ENCODE measurements at places on chromosomes 4 and X.

GRCh38 chr4:104494185-104494584 is 509 bp downstream of the CXXC4 start:
- DNase-seq: no peak

DNA sequence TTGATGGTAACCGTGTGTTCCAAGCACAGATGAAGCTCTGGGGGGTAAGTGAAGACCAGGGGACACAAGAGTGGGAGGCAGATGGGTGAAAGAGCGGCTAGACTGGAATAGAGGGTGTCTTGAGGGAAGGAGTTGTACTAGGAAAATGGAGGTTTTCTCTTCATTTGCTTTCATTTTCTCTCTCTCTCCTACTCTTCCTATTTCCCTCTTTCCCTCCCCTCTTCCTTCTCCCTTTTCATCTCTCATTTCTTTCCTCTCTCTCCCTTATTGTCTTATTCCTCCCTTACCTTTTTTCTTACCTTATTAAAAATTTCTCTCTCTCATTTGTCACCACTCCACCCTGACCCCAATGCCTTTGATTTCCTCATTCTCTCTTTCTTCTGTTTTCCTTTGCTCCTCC is 3.0 kb downstream of the ITGB1BP2 start:
- no peak for DNase-seq

- DNase-seq: no peak
Observed at GRCh38 chr4:123599061-123599919, 202.7 kb downstream of the SPRY1 start.

DNA sequence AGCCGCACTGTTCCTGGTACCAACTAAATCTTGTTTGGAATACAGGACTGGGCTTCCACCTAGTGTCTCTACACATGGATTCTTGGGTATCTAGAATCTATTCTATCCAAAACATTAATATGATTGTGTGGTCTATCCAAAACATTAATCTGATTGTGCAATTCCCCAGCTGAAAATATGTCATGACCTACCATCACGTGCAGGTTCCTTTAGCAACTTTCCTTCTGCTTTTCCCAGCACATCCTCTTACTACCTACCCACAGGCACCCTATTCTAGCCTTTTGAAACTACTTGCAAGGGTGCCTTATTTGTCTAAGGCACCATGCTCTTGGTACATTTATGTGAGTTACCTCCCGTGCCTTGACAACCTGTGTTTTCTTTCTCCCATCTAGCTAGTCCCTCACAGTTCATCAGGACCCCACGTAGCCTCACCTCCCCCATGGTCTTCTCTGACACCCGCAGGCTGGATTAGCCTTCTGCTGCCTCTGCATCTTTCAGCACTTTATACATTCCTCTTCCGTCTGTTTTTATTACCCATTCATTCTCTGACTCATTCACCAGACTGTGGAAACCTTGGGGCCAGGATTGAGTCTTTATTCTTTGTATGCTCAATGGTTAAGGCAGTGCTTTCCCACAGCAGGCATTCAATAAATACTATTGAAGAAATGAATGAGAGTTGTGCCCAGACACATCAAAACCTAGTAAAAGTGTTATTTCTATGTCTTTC is 88.8 kb upstream of the FAM9B start:
- no peak for DNase-seq

DNA sequence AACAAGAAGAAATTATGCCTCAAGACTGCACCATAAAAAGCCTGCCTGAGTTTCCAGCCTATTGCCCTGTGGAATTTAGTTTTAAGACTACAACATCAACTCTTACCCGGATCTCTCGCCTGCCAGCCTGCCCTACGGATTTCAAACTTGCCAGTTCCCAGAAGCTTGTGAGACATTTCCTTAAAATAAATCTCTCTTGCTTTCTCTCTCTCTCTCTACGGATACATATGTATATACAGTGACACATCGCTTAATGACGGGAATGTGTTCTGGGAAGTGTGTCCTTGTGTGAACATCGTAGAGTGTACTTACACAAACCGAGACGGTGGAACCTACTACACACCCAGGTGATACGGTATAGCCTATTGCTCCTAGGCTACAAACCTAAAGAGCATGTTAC is 79.5 kb downstream of the CLNK start:
- DNase-seq: no peak

GRCh38 chr4:167177925-167178324 is 56.4 kb downstream of the SPOCK3 start:
- no peak for DNase-seq

- peak; percentile 1 for DNase-seq
Observed at GRCh38 chr4:187668526-187669082, 327.0 kb upstream of the ZFP42 start.

DNA sequence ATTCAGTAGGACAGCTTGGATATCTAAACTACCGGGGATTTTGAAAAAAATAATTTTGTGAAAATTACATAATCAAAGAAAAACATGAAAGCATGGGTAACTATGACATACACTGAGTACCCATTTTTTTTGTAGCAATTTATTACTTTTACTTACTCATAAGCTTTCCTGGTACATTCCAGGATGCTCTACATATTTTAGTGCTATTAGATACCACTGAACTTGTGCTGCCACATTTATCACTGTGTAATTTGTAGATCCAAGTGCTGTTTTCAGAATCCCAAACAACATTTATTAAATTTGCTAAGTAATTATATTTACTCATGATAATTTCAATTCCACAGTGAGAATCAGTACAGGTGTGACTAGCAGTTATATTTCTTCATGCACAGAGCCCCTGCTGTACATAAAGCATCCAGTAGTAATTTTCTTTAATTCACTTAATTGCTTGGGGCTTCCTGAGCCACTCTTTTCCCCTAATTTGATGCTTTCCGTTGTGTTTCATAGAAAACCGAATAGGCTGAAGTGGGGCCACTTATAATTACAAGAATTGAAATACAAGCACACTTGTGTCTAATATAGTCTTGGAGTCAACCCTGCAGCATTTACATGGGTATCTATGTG is 2254.4 kb downstream of the ARAP2 start:
- no peak for DNase-seq

DNA sequence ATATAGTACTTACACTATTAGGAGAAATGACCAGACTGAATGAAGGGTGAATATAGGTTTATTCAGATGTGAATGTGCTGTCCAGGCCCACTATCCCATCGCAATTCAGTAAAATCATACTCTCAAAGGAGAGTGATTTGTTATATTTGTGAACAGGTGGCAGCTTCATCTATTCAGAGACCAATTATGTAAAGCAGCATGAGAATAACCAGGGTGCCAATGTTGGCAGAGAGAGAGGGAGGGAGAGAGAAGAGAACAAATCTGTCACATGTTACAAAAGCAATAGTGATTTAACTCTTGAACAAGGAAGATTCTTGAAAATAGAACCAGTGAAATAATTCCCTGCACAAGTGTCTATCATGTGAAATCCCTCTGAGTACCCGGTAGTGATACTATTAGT is 38.9 kb upstream of the TLL1 start:
- no peak for DNase-seq

DNA sequence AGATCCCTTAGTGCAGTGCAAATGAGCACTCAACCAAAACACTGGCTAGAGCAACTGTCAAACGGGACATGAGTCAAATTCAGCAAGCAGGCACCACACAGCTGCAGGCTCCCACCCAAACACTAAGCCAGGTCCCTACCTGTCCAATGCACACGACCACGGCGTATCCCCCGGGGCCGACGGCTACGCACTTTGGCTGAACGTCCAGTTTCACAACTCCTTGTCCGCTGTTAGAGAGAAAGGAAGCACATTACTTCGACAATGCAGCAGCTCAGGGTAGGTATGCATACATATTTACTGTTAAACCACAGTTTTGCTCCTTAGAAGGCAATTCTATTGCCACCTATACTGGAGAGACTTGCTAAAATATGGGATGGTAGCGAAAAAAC is 35.4 kb downstream of the WDR1 start:
- DNase-seq: no peak

GRCh38 chr4:76757418-76757939 is 140.5 kb downstream of the SOWAHB start:
- no peak for DNase-seq

GRCh38 chr4:3676907-3677747 is 89.1 kb upstream of the ADRA2C start:
- DNase-seq: no peak

GRCh38 chr4:177047070-177047850 is 254.5 kb upstream of the VEGFC start:
- DNase-seq: peak; percentile 72

GRCh38 chr4:4507923-4508322 is 33.9 kb downstream of the STX18 start:
- DNase-seq: no peak

- DNase-seq: no peak
Observed at GRCh38 chrX:10549280-10549679, 71.1 kb downstream of the MID1 start.

GRCh38 chr4:128942607-128943006 is 133.1 kb downstream of the JADE1 start:
- DNase-seq: no peak

DNA sequence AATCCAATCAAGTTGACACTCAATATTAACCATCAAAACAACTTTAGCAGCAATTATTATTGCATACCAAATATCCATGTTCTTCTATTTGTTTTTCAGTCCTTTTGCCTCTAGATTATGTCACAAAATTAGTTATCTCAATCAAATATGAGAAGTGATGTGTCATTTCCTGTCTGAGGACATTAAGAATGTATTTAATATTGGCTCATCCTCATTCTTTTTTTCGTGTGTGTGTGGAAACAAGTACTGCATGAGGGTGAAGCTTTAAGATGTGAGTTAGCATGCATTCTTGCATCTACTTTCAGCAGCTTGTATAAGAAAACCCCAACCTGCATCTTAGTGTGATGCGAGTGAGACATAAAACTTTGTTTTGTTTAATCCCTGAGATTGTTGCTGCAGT is 301.4 kb downstream of the GRIA2 start:
- DNase-seq: no peak

- DNase-seq: no peak
Observed at GRCh38 chr4:172725581-172725980, 443.0 kb upstream of the GALNT7 start.

DNA sequence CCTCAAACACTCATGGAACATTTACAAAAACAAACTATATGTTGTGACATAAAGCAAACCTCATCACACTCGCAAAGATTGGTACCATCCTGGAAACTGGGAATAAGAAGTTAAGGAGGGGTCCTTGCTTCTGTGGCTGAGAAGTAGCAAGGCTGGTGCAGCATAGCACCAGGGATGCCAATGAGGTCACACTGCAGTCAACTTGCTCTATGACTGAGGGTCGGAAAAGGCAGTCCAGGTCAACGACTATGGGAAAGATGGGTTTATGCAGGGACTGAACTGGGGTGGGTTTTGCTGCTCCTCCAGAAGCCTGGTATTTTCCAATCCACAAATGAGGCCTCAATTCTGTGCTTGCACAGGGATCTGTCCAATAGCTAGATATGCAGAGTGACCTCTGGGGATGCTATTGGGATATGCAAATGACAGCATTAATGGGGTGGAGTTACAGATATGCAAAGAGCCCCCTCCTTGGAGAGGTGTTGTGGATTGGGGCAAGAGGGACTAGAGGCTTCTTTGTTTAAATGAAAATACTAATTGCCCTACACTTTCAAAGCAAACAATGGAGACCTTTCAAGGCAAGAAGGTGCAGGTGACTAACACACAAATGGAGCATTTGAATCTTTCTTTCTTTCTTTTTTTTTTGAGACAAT is 7.2 kb upstream of the IL13RA1 start:
- no peak for DNase-seq

DNA sequence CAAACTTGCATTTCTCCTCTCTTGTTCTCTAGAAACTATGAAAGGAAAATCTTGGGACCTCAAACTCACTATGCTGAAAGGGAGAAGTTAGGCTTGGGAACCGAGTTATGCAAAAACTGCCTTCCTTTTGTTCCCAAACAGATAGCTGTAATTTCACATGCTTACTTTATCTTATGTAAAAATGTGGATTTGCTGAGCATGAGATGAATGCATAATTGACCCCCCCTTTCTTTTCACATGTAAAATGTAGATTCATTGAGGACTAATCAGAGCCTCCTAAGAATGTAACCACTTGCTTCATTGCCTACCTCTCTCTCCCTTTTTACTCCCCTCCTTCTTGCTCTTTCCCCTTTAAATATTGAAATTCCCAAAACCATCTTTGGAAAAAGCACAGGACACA is 18.0 kb downstream of the TBC1D9 start:
- DNase-seq: no peak

DNA sequence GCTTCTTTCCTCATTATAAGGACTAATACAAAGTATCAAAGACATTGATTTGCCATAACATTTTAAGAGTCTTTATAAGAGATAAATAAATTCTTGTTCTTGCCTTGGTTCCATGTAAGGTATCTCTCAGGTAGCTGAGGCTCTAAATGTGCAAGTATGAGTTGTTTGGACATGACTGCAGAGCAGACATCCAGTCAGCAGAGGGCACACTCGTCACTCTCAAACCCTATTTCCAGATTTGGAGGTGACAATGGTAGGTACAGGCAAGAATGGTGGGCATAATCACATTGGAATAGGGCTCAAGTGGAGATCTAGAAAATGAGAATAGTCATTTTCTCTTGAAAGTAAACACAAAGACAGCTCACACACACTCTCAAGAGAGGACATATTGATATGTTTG is 133.3 kb upstream of the ZIC3 start:
- peak; percentile 26 for DNase-seq

GRCh38 chr4:10168151-10168550 is 51.6 kb upstream of the WDR1 start:
- no peak for DNase-seq

GRCh38 chrX:46991664-46992063 is 79.4 kb downstream of the JADE3 start:
- DNase-seq: no peak

DNA sequence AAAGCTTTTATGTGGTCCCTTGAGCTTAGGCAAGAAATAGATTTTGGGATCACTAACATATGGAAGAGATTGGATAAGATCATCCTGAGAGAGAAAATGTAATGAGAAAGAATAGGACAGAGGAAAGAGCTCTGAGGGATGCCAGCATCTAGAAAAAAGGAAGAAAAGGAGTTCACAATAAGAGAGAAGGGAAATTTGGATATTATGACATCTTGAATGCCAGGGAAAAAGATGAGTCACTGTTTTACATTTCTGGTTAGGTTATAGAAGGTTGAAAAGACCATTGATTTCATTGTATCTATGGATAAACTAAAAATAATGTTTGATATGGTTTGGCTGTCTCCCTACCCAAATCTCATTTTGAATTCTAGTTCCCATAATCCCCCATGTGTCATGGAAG is 208.5 kb downstream of the MAD2L1 start:
- DNase-seq: no peak

- no peak for DNase-seq
Observed at GRCh38 chrX:93346309-93346708, 327.1 kb downstream of the NAP1L3 start.

DNA sequence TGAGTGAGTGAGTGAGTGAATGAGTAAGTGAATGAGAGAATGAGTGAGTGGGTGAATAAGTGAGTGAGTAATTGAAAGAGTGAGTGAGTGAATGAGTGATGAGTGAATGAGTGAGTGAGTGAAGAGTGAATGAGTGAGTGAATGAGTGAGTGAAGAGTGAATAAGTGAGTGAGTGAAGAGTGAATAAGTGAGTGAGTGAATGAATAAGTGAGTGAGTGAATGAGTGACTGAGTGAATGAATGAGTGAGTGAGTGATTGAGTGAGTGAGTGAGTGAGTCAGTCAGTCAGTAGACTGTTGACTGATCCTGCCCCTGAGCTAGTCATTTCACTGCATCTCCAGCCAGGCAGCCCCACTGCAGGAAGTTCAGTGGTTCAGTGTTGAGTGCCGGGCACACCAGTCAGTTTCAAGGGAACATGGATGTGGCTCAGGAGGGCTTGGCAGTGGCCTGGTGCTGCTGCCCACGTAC is 228.4 kb upstream of the PSAPL1 start:
- peak; percentile 26 for DNase-seq

GRCh38 chr4:153877898-153878297 is 89.0 kb upstream of the SFRP2 start:
- no peak for DNase-seq
